CD8-positive, alpha-beta memory T cell (primary cell): ENCODE measurements at places on chromosomes 12 and 14. TPM values are rescaled to one million over a fixed set of nuclear protein-coding genes. Genes with fewer than 3 reads are reported as not detected.

- no peak overlapping the region for H3K27ac ChIP-seq
- no peak for DNase-seq
- no peak overlapping the region for H3K4me3 ChIP-seq
- H3K4me1 ChIP-seq = no peaks in the 10 kb centered on the region
- H3K27me3 ChIP-seq = no peaks in the 10 kb centered on the region
These were observed 233.3 kb upstream of the FOXN3 start for GRCh38 chr14:89650077-89650978.

GRCh38 chr12:128693115-128693514 is 130.6 kb downstream of the SLC15A4 start:
- no peaks in the 10 kb centered on the region for H3K36me3 ChIP-seq
- no peak overlapping the region for H3K27ac ChIP-seq
- DNase-seq = no peak
- H3K4me1 ChIP-seq = no peaks in the 10 kb centered on the region
- no peaks in the 10 kb centered on the region for H3K27me3 ChIP-seq

DNA sequence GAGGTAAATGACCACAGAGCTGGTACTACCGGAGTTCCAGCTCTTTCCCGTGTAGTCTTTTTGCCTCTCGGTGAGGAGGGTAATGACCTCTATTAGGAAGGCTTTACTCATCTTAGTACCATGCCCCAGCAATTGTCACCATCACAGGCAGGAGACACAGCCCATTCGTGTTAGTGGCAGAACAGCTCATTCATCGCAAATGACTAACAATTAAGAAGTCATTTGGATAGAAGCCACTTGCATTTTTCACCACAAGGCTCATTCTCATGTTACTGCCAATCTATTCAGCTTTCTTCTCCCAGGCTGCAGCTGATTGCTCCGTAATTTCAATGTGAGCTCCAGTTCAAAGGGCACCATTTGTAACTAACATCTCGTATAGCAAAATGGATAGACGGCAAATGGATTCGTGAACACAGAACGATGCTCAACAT is 718.8 kb upstream of the TMEM132C start:
- no peak for DNase-seq
- H3K27me3 ChIP-seq = no peaks in the 10 kb centered on the region

DNA sequence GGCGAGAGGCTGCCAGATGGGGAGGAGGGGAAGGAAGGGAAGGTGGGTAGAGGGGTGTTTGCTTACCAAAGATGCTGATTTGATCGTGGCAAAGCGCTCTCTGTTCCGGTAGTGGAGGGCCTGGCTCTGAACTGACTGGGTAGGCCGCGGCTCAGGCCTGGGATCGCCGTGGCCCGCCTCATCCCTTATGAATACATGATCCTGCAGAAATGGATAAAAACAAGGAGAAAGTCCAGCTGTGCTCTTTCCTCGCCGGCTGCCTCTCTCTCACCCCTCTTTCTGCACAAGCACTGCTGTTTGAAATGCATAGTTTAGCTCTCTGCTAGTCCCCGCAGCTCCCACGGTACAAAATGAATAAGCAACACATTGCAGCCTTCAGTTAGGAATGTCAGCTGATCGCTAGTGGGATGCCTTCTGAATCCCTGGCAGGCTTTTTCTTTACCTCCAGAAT is 53.8 kb downstream of the PEBP1 start:
- H3K27me3 ChIP-seq = no peaks in the 10 kb centered on the region
- DNase-seq = no peak
- H3K4me3 ChIP-seq = no peak overlapping the region
- H3K27ac ChIP-seq = no peak overlapping the region
- peaks cover 9% of the 10 kb centered on the region for H3K36me3 ChIP-seq

DNA sequence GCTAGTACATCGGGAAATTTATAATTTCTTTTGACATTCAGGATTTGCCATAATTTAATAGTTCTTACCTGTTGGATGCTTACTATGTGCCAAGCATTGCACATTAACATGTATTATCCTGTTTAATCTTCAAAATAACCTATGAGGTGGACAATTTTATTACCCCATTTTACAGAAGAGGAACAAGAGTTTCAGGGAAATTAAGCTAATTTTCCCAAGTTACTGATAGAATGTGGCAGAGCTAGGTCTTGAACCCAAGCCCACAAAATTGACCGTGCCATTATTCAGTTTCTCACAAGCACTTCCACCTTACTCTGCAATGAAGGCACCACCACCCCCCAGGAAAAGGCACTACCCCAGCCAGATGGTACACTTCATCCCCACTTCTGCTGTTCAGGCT is 161.1 kb upstream of the PLEKHG7 start:
- DNase-seq = no peak
- H3K27me3 ChIP-seq = no peaks in the 10 kb centered on the region
- no peak overlapping the region for H3K4me3 ChIP-seq

Gene TSPAN19
- polyA plus RNA-seq = not detected

Gene TAS2R8
- not detected for polyA plus RNA-seq

Gene TSPAN8
- not detected for polyA plus RNA-seq

Gene EML5
- 0.86 TPM for polyA plus RNA-seq
